ENCODE measurements at places on chromosomes 1 and 21. TPM values are rescaled to one million over a fixed set of nuclear protein-coding genes. Genes with fewer than 3 reads are reported as not detected.

Gene POFUT2
- 48.6 TPM for total RNA-seq

Gene ST6GALNAC3
- total RNA-seq: 3.1 TPM

Gene KIF17
- 3.0 TPM for total RNA-seq

Gene PLA2G2C
- total RNA-seq: not detected

Gene KCNE2
- total RNA-seq: not detected

Gene FYB2
- total RNA-seq: not detected

Gene OPRD1
- total RNA-seq: not detected

Gene PADI3
- not detected for total RNA-seq

Measured in fibroblast of the aortic adventitia (primary cell).